ENCODE measurements at places on chromosomes 16 and 17. TPM values are rescaled to one million over a fixed set of nuclear protein-coding genes. Genes with fewer than 3 reads are reported as not detected.
A peak's percentile ranks its signal among the peaks of the same experiment; 100 is the strongest.

Gene CCDC200
- not detected for total RNA-seq

Gene AOC2
- total RNA-seq, result 2.4 TPM

GRCh38 chr17:66455060-66455459, 152.6 kb downstream of the PRKCA start:
- peaks cover 11% of the 10 kb centered on the region for H3K4me1 ChIP-seq
- no peaks in the 10 kb centered on the region for H3K36me3 ChIP-seq
- DNase-seq, result no peak
- H3K27me3 ChIP-seq, result no peaks in the 10 kb centered on the region
- no peak overlapping the region for H3K27ac ChIP-seq

DNA sequence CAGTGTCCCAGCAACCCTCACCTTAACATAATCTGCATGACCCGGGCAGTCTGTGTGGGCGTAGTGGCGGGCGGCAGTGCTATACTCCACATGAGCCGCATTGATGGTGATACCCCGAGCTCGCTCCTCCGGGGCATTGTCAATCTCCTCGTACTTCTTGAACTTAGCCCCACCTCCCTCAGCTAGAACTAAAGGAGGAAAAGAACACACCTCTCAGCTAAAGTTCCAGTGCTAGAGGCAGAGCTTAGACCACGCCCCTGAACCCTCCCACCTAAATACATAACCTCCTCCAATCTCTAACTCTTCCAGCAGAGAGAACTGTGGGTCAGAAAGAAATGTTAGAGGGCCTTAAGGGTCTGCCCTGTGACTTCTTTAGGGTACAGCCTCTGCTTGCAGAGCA, 855 bp downstream of the TUFM start:
- DNase-seq, result peak; percentile 17
- peaks cover 18% of the 10 kb centered on the region for H3K4me1 ChIP-seq
- peaks cover 14% of the 10 kb centered on the region for H3K36me3 ChIP-seq
- H3K27ac ChIP-seq, result no peak overlapping the region
- H3K4me3 ChIP-seq, result peak overlapping the region; percentile 98

DNA sequence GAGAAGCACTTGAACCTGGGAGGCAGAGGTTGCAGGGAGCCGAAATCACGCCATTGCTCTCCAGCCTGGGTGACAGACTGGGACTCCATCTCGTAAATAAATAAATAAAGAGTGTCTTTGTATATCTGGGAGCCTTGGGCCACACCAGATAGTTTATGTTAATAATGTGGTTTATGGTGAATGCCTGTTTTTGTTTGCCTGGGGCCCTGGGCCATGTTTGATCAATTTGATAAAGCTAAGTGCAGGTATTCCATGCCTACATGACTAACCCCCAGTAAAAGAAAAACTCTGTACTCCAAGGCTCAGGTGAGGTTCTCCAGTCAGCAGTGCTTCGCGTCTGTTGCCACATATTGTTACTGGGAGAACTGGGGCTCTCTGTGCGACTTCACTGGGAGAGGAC, 15.1 kb downstream of the SCIMP start:
- no peak for DNase-seq
- H3K27me3 ChIP-seq, result no peaks in the 10 kb centered on the region
- H3K4me3 ChIP-seq, result no peak overlapping the region
- peaks cover 9% of the 10 kb centered on the region for H3K36me3 ChIP-seq
- H3K27ac ChIP-seq, result no peak overlapping the region

- H3K4me3 ChIP-seq, result no peak overlapping the region
- H3K27ac ChIP-seq, result no peak overlapping the region
- no peaks in the 10 kb centered on the region for H3K4me1 ChIP-seq
- H3K27me3 ChIP-seq, result no peaks in the 10 kb centered on the region
- H3K36me3 ChIP-seq, result peaks cover 9% of the 10 kb centered on the region
These were observed 17.1 kb downstream of the GNA13 start for GRCh38 chr17:65039336-65039988.

- no peak overlapping the region for H3K27ac ChIP-seq
- no peaks in the 10 kb centered on the region for H3K4me1 ChIP-seq
- H3K4me3 ChIP-seq, result no peak overlapping the region
- H3K27me3 ChIP-seq, result no peaks in the 10 kb centered on the region
- DNase-seq, result no peak
These were observed 163.3 kb downstream of the HS3ST2 start for GRCh38 chr16:22977294-22977697.

DNA sequence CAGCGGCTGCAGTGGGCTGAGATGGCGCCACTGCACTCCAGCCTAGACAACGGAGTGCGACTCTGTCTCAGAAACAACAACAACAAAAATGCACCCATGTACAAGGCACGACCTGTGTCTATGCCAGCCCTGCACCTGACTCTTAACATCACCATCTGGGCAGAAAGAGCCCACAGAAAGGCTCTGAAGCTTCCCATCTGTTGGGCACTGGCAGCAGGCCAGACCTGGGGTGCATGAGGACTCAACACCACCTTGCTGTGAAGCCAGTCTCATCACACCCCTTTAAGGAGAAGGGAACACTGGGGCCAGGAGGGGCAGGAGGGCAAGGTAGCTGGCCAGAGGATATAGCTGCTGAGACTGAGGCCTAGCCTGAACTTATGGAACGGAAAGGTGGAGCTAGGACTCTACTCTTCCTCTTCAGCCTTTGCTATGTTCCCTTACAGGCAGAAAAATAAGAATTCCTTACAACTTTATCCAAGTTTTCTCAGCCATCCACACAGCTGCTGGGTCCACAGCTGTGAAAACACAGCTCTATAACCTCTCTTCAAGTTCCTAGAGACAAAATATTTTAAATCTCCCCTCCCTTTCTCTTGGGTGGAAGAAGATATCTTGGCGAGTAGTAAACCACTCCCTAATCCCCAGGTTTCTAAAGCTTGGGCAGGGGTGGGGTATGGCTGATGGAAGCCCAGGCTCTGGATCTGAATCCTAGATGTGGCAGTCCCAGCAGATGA, 2.8 kb downstream of the ELOB start:
- H3K27ac ChIP-seq, result no peak overlapping the region
- H3K4me3 ChIP-seq, result no peak overlapping the region
- H3K36me3 ChIP-seq, result peaks cover 36% of the 10 kb centered on the region
- DNase-seq, result no peak
- peaks cover 15% of the 10 kb centered on the region for H3K4me1 ChIP-seq

GRCh38 chr17:55324296-55324978, 59.7 kb downstream of the HLF start:
- no peaks in the 10 kb centered on the region for H3K27me3 ChIP-seq
- no peak for DNase-seq
- H3K27ac ChIP-seq, result no peak overlapping the region
- H3K4me1 ChIP-seq, result no peaks in the 10 kb centered on the region
- H3K36me3 ChIP-seq, result no peaks in the 10 kb centered on the region

- peaks cover 11% of the 10 kb centered on the region for H3K4me1 ChIP-seq
- H3K4me3 ChIP-seq, result no peak overlapping the region
- peaks cover 12% of the 10 kb centered on the region for H3K36me3 ChIP-seq
- no peak overlapping the region for H3K27ac ChIP-seq
- no peak for DNase-seq
- H3K27me3 ChIP-seq, result no peaks in the 10 kb centered on the region
These were observed 12.6 kb upstream of the DNASE1 start for GRCh38 chr16:3641801-3642396.

GRCh38 chr17:15981646-15982580, 17.6 kb downstream of the ZSWIM7 start:
- DNase-seq, result no peak
- no peaks in the 10 kb centered on the region for H3K4me1 ChIP-seq
- H3K27me3 ChIP-seq, result no peaks in the 10 kb centered on the region
- H3K36me3 ChIP-seq, result peaks cover 49% of the 10 kb centered on the region
- no peak overlapping the region for H3K4me3 ChIP-seq

- peaks cover 14% of the 10 kb centered on the region for H3K27me3 ChIP-seq
- H3K36me3 ChIP-seq, result no peaks in the 10 kb centered on the region
- H3K4me3 ChIP-seq, result no peak overlapping the region
- no peaks in the 10 kb centered on the region for H3K4me1 ChIP-seq
These were observed 4.7 kb upstream of the GFAP start for GRCh38 chr17:44919885-44920564.

GRCh38 chr17:47295874-47296255, 27.9 kb upstream of the EFCAB13 start:
- DNase-seq, result no peak
- no peak overlapping the region for H3K4me3 ChIP-seq
- H3K27me3 ChIP-seq, result no peaks in the 10 kb centered on the region
- H3K4me1 ChIP-seq, result peaks cover 13% of the 10 kb centered on the region

DNA sequence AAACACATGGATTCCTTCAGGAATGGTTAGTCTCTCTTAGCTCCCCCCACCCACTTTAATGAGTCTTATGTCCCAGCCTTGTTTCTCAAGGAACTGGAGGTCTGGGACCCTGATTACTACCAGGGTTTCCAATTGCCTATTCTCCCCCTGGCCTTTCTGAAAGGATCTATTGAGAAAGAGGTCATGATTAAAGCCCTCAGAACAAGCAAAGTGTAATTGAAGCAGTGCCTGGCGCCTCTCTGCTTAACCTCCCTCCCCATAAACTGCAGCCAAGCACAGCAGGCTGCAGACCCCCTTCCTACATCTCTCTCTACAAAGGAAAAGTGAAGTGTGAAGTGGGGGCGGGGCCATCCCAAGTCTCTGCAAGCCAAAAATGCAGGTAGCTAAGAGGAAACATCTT, 159.7 kb upstream of the CDH11 start:
- H3K4me1 ChIP-seq, result no peaks in the 10 kb centered on the region
- no peak overlapping the region for H3K4me3 ChIP-seq
- DNase-seq, result peak; percentile 8
- no peaks in the 10 kb centered on the region for H3K27me3 ChIP-seq
- no peaks in the 10 kb centered on the region for H3K36me3 ChIP-seq
